ENCODE measurements at places on chromosomes 2 and 18.

GRCh38 chr2:69196327-69197117 is 183.5 kb downstream of the ANTXR1 start:
- no peak for DNase-seq

DNA sequence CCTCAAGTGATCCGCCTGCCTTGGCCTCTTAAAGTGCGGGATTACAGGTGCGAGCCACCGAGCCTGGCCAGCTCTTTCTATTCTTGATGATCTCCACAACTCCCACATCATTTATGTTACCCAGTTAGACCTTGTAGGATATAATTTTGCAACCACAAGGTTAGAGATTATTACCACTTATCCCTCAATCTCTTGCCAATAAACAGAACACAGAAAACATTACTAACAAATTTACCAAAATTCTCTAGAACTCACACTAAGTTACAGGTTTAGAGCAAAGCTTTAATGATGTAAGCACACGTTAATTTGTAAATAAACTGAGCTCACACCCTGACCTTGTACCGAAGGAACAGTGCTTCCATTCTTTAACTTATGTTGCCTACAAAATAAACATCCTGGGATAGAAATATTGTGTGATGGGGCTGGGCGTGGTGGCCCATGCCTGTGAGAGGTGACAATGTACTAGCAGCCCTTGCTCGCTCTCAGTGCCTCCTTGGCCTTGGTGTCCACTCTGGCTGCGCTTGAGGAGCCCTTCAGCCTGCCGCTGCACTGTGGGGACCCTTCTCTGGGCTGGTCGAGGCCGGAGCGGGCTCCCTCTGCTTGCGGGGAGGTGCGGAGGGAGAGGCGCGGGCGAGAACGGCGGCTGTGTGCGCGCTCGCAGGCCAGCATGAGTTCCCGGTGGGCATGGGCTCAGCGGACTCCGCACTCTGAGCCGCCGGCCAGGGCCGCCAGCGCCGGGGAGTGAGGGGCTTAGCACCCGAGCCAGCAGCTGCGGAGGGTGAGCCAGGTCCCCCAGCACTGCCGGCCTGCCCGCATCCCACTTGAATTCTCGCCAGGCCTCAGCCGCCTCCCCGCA is 42.1 kb upstream of the ITSN2 start:
- DNase-seq, result no peak

GRCh38 chr18:35581898-35582641 is 530 bp downstream of the GALNT1 start:
- DNase-seq, result no peak

- no peak for DNase-seq
Measured at GRCh38 chr2:238892796-238893195, 44.9 kb downstream of the TWIST2 start.

DNA sequence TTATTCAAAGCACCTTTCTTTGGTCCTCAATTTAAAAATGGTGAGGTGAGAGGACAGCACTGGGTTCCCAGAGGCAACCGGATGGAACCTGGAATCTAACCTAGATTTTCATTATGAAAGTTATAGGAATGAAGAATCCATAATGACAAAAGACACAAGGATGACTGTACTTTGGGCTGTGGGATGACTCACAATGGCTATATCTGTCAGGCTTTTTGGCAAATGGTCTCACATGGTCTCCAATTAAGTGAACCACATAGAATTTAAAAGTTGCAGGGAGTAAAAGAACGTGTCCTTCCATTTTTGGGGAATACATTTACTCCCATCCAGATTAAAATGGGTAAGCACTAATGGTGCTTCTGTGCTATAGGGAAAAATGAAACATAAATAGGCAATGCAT is 31.8 kb upstream of the LYPD1 start:
- no peak for DNase-seq

- DNase-seq, result no peak
Measured at GRCh38 chr2:10971161-10971887, 59.6 kb downstream of the KCNF1 start.

DNA sequence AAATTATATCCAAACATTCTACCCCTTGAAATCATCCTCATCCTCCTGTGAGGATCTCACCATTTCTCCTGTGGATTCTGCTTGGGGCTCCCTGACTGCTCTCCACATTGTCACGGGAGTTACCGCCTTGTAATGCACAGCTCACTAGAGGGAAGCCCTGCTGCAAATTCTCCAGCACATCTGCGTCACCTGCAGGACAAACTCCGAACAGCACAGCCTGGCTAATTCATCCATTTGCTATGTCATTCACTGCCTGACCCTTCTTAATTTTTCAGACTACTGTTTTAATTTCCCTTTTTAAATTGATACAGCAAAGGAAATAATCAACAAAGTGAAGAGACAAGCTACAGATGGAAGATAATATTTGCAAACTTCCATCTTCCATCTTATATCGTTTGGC is 627.4 kb downstream of the FBXO15 start:
- DNase-seq, result no peak

GRCh38 chr2:941871-942270 is 8.8 kb upstream of the SNTG2 start:
- DNase-seq, result no peak

DNA sequence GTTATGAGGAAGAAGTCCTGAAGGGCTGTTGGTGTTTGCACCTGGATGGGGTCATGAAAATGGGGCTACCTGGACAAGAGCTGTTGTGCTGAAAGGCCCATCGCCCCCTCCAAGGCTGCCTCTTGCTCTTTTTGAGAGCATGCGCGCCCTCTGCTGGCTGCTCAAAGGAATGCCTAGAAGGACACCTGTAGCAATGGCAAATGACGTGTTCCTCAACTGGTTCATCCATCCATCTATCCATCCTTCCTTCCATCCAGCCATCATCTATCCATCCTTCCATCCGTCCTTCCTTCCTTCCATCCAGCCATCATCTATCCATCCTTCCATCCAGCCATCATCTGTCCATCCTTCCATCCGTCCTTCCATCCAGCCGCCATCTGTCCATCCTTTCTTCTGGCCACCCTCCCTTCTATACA is 17.2 kb upstream of the RPL31 start:
- no peak for DNase-seq

DNA sequence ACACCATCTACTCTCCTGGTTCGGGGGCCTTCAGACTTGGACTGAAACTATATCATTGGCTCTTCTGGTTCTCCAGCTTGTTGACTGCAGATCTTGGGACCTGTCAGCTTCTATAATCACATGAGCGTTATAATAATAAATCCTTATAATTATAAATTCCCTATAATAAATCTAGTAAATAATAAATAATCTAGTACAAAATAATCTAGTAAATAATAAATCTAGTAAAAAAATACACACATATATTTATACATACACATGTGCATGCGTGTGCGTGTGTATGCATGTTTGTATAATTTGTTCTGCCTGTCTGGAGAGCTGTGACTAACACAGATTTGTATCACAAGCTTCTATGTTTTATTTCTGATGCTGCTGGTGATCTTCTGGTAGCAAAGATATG is 40.8 kb downstream of the KATNAL2 start:
- no peak for DNase-seq

DNA sequence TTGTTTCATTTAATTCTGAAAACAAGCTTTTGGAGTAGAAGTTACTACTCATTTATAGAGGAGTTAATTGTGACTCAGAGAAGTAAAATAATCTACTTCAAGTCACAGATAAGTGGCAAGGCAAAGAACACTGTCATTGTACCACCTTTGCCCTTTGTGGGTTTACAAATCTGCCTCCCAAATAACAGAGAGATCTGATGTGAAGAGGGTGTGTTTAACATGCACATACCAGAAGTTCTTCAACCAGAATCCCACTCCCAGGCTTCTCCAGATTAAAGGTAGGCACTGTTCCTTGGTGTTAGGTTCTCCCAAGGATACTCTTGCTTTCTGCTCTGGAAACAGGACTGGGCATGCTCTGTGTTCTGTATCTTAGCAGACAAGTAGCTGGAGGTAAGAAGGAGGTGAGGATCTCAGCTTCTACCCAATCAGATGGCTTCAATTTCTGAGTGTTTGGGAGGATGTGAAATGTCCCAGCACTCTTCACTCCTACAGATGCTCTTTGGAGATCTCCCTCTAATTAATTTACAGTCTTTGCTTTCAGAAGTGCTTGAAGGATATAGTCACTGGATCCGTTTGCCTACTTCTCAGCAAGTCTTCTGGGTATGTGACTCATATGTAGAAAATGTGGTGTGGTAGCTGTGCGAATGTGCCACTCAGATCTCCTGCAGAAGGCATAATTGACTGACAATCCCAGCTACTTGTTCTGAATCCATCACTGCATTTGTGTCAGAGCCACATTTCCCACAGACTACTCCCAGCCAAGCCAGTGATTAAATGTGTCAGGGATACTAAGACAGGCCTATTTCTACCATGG is 111.1 kb downstream of the KLHL14 start:
- no peak for DNase-seq

DNA sequence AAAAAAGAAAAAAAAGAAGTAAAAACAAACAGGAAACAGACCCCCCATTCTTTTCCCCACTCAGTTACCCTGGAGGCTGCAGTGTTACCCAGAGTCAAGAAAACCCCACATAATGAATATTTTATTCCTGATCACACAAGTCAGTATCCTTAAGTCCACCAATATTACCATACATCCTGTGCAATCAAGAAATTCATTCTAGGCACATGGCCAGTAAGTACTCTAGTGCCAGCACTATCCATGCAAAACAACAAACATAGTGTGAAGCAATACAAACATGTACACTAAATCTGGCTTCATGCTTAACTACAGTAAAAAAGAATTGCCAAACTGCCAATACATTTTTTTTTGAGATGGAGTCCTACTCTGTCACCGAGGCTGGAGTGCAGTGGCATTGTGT is 111.6 kb downstream of the FAM168B start:
- DNase-seq, result no peak

- no peak for DNase-seq
Measured at GRCh38 chr2:138359532-138359931, 142.0 kb upstream of the SPOPL start.

- DNase-seq, result no peak
Measured at GRCh38 chr18:79046522-79046921, 22.7 kb upstream of the ATP9B start.

DNA sequence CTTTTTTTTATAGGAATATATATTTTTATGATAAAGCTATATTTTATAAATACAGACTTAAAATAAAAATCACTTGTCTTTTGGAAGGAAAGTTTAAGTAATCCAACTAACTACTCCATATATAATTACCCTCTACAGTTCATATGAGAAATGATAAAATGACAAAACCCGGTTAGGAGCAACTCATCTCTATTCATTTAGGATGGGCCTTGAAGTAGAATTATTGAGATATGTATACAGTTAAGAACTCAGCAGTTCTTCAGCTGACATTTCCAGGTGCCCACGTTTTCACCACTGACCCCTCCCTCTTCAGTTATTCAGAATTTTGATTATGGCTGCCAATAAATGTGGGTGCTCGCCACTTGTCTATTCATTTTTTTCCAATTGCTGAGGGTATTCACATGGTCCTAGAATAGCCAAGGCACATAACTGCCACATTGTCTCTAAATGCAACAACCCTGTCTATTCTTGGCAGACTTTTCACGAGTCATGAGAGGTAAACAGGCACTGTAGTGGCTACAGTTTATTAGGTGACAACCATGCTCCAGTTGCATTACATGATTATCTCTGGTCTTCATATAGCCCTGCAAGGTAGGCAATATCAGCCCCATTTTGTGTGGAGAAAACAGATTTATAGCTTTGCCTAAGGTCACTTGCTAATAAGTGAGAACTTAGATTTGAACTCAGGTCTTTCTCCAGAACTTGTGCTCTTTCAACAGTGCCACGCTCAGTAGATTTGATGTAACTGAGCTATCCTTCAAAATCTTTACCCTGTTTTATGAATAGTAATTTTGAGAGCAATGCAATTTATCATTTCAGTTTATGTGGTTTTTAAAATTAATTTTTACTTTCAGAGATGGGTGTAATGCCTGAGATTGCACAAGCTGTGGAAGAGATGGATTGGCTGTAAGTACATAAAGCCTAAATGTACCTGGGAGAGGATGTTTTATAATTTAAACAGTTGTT is 2.9 kb downstream of the DDX1 start:
- DNase-seq, result no peak

DNA sequence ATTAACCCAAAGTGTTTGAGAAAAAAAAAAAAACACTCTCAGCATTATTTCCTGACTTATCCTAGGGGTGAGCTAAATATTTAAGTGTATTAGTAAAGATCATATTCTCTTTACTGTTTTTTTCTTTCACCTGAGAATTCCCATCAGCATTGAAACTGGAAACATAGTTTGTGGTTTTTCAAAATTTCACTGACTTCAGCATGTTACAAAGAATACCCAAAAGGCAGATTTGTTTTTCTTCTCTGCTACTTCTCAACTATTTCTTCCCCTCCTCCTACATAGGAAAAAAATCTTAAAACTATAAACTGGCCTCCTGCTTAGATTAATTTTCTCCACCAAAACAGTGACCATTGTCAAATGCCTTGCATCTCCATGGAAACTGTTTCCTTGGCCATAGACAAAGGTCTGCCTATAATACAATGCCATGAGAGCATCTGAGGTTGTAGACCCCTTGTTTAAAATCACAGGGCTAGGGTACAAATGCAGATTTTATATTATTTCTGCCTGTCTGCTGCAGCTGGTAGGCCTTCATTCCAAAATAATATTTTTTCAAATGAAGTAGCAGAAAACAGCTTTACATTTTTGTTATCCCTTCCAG is 179.7 kb upstream of the GALNT5 start:
- no peak for DNase-seq

GRCh38 chr2:152405206-152406118 is 70.5 kb downstream of the FMNL2 start:
- no peak for DNase-seq

DNA sequence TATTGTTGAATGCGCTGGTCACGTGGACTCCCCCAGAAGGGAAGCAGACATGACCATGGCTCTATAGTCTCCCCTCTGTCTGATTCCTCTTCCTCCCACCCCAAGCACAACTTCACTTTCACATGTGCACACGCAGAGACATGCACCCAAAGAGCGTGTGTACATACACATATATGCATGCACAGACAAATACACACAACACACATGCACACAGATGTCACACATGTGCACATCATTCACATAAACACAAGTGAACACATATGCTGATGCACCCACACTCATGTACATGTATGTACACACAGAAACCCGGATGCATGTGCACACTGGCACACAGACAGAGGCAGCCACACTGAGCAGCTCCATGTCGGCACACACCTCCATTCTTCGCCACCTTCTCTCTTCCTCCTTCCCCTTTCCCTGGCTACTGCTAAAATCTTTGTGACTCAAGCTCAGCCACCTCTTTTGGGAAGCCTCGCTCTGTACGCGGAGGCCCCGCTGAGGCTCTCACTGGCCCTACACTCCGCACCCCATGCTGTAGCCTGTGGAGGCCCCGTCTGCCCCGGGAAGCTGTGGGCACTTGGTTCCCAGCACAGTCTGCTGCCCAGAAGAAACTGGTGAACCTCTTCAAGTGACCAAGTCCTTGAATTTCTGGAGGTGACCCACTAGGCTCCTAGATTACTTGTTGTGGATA is 101.6 kb upstream of the TEX51 start:
- DNase-seq, result no peak

- DNase-seq, result no peak
Measured at GRCh38 chr18:35409911-35410310, 32.8 kb upstream of the ZNF396 start.

GRCh38 chr2:134372611-134373131 is 118.8 kb downstream of the MGAT5 start:
- no peak for DNase-seq

Measured in NCI-H748 treated with DMSO at 0.1 percent for 48 hours (cell line).